Globus pallidus (tissue), 1 donor: ENCODE measurements at places on chromosomes 7 and 10.

DNA sequence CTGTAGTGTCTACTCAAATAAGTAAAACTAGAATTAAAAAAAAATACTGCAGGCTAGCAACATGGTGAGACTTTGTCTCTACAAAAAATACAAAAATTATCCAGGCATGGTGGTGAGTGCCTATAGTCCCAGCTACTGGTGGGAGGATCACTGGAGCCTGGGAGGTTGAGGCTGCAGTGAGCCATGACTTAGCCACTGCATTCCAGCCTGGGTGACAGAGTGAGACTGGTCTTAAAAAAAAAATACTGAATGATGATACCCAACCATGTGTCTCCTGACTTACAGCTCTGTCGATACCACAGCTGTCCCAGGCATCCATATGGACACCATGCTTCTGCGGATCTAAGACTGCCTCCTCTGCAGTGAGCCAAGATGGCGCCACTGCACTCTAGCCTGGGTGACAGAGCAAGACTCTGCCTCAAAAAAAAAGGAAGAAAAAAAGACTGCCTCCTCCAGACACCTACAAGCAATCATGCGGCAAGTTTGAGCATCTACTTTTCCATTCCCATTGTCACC is 7.9 kb upstream of the FRAT1 start:
- DNase-seq = no peak

- no peak for DNase-seq
These were observed 34.2 kb downstream of the ACTA2 start for GRCh38 chr10:88918191-88918905.

DNA sequence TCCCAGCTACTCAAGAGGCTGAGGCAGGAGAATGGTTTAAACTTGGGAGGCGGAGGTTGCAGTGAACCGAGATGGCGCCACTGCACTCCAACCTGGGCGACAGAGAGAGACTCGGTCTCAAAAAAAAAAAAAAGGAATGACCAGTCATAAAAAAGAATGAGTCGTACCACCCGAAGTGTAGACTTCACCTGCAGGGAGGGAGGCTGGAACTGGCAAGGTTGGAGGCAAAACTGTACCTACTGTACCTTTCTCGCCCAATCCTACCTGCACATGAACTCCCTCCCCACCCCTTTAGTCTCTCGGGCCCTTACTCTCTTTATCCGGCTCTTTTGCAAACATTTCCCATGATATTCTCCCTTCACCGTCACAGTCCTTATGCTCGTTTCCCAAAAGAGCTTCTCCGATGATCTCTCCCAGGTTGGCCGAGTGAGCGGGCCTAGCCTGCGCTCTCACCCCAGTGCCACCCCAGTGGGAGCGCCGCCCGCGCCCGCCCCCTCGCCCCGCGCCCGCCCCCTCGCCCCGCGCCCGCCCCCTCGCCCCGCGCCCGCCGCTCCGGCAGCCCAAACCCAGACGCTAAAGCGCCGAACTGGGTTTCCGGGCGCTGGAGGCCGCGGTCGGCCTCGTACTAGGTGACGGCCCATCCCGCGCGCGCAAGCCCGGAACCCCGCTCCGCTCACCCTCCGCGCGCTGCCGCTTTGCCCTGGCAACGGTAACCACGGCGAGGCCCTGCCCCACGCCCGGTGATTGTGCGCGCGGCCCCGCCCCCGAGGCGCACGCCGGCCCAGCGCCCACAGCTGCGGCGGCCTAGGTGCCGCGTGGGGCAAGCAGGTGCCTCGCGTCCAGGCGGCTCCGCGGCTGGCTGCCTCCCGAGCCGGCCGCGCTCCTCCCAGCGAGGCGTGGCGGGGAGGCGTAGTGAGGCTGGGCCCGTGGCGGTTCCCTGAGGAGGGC is at the start of gene SMKR1:
SMKR1 (plus strand) TSS at position 772 of the 948 bp plus-strand sequence. CDS start 294 bp downstream, outside the sequence.
- peak; percentile 34 for DNase-seq

DNA sequence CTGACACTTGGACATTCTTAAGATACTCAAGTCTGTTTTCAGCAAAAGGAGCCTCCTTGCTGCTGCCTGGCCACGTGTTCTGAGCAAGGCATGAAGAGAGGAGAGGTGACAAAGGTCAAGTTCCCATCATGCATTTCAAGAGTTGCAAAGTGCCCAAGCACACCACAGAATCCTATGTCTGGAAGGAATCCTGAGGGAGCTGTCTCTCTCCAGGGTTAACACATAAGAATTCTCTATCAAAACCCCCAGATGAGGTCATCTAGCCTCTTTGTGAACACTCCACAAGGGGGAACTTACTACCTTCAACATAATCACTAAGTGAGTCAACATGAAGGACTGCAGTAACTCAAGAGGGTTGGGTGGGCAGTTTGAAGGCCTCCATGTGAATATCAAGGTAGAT is 155.5 kb downstream of the RNF216 start:
- DNase-seq = no peak

GRCh38 chr7:2601065-2601464 is 30.7 kb upstream of the TTYH3 start:
- no peak for DNase-seq
